ENCODE measurements at places on chromosomes 4 and X.

DNA sequence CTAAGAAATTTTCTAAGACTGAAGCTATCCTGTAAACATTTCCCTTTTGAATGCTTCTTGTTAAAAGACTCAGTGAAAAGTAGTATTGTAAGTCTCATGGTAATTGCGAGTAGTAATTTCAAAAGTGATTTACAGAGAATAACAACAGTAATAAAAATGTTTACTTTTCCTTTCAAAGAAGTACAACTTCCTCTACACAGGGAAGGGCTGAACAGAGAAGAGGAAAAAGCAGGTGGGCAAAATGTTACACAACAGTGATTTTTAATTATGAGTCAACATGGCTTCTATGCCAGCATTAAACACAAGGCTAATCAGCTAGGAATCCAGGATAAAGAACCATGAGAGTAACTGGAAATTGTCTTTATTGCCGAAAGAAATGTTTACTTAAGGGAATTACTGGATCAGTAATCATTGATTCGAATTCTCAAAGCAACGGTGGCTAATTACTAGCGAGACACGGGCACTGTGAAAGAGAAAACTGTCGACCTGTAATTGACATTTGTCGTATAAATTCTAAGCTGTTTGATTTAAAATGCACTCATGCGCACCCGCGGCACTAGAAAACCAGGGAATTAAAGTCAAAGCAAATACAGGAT lies 15.4 kb downstream of the UTP3 start:
- peak; percentile 57 for DNase-seq

- peak; percentile 60 for DNase-seq
Observed at GRCh38 chr4:144174401-144175067, 34.0 kb upstream of the GYPA start.

GRCh38 chr4:95198961-95199360 lies 349.8 kb downstream of the UNC5C start:
- no peak for DNase-seq

- DNase-seq = no peak
Observed at GRCh38 chr4:186810613-186811150, 87.0 kb upstream of the FAT1 start.

DNA sequence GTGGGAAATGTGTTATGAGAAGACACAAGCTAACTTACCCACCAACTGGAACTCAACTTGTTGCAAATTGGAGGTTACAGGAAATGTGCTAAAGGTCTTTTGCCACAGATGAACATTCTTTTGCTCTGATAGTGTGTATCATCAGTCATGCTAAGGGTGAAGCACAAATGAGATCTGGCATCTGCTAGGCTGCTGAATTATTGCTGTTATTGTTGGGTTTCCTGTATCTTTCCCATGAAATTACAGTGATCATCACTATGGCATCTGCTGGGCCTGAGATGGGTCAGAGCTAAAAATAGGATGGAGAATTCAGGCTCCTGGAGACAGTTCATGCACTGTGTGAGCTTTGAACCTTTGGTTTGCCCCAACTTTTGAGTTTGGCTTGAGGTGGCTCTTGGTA lies 124.5 kb downstream of the NPNT start:
- DNase-seq = no peak

GRCh38 chrX:44308869-44309268 lies 34.6 kb downstream of the EFHC2 start:
- DNase-seq = no peak

DNA sequence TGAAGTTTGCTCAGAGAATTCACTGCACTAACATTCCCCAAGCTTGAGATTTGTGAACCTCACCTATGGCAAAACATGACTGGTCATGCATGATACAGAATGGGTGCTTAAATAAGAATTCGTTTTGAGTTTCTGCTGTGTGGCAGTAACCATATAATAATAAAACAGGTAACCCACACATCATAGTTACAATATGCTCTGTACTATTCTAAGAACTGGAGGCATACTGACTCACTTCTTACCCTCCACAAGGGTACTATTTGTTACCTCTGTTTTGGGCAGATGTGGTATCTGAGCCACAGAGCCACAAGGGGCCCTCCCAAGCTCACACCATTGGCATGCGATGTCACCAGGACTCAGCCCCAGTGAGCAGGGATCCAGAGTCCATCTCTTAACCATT lies 17.6 kb downstream of the SLC2A9 start:
- DNase-seq = no peak

DNA sequence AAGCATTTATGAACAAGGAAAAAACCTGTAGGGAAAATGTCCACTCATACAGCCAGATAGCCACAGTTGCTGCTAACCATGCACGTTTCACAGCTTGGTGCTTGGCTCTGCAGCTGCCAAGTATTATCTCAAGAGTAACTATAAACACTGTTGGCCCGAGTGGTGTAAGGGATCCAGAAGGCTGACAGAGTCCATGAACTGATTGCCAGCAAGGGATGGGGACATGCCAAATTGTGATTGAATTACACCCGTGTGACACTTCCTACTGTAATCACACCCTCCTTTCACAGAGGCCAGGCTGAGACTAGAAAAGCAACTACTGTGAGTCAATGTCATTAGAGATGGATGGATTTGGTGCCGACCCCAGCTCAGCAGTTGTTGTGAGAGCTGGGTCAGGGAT lies 223.9 kb upstream of the ANKRD50 start:
- no peak for DNase-seq

DNA sequence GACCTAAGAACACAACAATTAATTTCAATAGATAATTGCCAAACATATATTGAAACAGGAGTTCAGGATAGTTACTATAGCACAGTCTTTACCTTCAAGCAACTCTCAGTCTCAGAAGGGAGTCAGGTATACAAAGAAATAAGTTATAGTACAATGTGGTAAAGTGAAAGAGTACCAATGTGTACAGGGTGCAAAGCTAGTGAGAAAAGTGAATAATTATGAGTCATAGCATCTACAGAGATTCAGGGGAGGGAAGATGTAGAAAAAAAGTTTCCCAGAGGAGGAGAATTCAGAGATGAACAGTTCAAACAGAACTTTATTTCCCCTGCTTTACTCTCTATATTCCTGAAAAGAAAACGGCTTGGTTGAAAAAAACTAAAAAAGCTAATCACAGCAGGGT lies 22.7 kb upstream of the DKK2 start:
- DNase-seq = no peak

GRCh38 chr4:44438687-44439086 lies 9.9 kb downstream of the KCTD8 start:
- no peak for DNase-seq

DNA sequence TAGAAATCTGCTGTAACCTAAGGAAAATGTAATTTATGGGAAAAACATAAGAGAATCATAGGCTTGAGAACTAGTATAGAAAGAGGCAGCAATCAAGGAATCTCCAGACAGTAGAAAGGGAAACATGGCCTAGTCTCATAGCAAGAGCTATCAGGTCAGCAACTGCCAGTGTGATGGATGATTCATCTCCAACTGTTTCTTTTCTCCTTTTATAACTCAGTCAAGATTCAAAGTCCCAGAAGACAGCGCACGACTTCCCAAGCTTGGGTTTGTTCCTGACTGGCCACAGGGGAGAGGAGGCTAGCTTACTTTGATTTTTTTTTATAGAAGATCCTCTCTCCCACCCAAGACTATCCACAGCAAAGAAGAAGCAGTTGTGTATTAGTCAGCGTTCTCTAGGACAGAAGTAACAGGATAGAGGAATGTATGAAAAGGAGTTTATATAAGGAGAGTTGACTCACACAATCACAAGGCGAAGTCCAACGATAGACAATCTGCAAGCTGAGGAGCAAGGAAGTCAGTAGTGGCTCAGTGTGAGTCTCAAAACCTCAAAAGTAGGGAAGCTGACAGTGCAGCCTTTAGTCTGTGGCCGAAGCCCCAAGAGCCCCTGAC lies 181.5 kb downstream of the GC start:
- DNase-seq = no peak

DNA sequence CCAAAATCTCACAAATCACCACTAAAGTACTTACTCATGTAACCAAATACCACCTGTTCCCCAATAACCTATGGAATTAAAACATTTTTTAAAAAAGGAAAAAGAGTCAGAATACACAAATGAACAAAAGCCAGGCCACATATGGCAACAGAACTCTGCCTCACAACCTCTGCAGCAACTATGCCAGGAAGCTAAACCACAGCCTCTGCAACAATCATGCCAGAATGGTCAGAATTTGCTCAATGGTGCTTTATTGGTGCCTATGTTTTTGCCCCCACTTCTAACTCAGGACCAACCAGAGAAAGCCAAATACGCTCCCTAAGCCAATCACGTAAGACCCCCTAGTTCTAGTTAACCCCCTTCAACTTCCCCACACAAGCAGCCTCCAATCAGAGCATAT lies 69.6 kb downstream of the HOPX start:
- DNase-seq = no peak

DNA sequence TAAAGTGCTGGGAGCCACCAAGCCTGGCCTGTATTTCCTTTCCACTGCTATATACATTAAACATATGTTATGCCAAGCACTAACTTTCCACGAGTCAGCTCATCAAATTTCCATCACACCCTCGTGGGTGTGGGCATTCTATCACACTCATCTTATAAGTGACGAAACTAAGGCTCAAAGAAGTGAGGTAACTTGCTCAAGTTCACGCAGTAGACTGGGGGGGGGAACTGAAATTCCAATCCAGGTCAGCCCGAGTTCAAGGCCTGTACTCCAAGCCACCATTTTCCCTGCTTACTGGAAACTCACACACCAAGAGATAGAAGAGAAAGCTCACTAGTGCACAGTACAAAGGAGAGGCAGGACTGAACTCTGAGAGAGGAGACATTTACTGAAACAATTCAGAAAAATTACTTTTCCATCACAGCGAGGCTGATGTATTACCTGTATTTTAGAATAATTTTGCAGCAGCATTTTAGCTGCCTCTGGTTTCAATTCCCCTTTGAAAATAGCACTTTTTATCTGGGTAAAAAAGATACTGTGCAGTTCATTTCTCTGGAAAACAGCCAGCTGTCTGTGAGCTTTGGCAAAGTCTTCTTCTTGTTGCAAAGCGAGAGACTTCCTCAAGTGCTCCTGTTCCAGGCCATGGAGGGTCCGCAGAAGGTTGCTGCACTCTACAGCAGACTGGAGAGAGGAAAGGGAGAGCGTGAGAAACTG lies 76.8 kb downstream of the EVC2 start:
- DNase-seq = no peak

- DNase-seq = no peak
Observed at GRCh38 chr4:94448815-94449375, 2.8 kb upstream of the PDLIM5 start.

GRCh38 chrX:18643243-18643642 lies 28.7 kb downstream of the RS1 start:
- no peak for DNase-seq

Data from Ammon's horn (tissue), 1 donor.